ENCODE measurements at places on chromosomes 6 and 20. TPM values are rescaled to one million over a fixed set of nuclear protein-coding genes. Genes with fewer than 3 reads are reported as not detected.

The PROCR gene
- polyA plus RNA-seq: 9.0 TPM

- H3K36me3 ChIP-seq: no peaks in the 10 kb centered on the region
- no peak for DNase-seq
- no peaks in the 10 kb centered on the region for H3K27me3 ChIP-seq
- no peak overlapping the region for H3K4me3 ChIP-seq
- no peak overlapping the region for H3K27ac ChIP-seq
- no peaks in the 10 kb centered on the region for H3K4me1 ChIP-seq
Measured at GRCh38 chr6:112485120-112485826, 138.1 kb downstream of the RFPL4B start.

DNA sequence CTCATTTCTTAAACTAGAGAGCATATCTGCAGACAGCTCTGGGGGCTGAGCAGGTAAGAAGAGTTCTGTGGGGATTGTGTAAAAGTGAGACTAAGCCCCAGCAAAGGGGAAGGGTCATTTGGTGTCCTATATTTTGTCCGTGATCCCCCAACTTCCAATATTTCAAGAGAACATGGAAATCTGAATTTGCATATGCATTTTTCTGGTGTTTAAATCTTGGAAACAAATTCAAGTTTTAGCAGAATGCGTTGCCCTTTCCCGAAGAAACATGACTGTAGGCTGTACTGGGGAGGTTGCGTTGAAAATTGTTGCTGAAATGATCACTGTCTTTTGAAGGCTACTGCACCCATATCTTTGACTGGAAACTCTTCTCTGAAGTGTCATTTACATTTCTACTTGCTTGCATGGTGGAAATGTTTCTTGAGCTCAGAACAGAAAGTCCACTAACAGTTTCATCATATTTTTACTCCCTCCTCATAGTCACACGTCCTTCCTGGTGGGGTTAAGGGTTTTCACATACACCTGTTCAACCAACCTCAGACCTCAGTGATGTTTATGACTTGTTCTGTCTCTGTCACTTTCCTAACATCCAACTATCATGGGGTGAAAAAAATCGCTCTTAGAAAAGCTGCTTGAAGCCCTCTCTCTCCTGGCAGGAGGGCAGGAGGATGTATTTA, 140.3 kb downstream of the BCAS1 start:
- no peaks in the 10 kb centered on the region for H3K36me3 ChIP-seq
- DNase-seq: no peak
- H3K4me3 ChIP-seq: no peak overlapping the region
- peaks cover 12% of the 10 kb centered on the region for H3K4me1 ChIP-seq

DNA sequence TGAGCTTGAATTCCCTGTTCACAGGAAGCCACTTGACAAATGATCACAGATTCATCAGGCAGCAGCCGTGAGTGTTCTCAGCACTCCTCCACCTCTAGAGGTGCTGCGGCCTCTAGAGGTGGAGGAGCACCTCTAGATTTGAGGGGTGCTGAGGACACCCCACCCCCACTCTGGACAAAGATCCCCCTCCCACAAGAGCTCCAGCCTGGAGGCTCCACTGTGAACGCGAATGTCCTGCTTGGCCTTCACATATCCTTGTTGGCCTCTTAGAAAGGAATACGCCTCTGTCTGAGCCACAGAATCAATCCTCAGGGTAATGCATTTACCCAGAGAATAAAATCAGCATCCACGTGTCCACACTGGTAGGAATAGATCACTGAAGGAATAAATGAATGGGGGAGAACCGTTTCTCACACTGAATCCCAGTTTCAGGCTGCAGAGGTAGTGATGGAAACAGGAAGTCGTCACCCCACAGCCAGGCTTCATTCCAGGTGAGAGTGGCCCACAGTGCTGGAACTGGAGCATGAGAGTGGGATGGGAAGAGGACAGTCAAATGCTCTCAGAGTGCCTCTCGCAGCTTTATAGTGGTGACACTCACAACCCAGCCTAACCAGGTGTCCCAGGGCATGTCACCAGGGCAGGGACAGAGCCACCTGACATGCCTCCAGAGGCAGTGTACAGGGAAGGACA, 16.6 kb downstream of the NPEPL1 start:
- no peak overlapping the region for H3K27ac ChIP-seq
- no peaks in the 10 kb centered on the region for H3K4me1 ChIP-seq
- no peak overlapping the region for H3K4me3 ChIP-seq
- DNase-seq: no peak

DNA sequence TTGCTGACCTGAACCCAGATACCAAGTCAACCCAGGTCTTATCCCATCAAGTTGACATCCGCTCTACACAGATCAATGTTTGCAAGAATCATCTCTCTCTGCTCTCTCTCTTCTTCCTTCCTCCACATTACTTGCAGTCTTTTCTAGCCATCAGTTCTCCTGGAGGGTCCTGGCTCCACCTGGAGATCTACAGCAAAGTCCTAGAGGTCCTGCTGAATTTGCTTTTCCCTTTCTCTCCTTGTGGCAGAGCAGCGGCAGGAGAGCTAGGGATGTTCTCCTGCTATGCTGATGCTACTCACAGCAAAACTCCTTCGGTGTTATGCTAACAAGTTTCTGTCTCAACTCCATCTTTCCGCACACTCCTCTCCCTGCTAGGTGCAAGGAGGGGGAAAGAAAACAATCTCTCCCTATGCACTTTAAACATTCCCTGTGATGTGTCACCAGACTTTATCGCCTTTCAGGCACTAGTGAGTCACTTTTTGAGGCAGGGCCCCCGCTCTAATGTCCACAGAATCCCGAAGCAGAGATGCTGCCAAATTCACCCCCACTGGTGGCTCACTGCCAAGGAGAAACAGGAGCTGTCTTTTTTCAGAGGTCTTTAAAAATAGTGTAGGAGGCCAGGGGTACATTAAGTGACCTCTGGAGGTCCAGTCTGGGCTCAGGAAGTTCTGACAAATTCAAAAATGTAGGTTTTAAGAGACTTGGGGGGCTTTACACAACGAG, 62.6 kb downstream of the FAM50B start:
- no peaks in the 10 kb centered on the region for H3K27me3 ChIP-seq
- H3K36me3 ChIP-seq: no peaks in the 10 kb centered on the region
- peaks cover 47% of the 10 kb centered on the region for H3K4me1 ChIP-seq

DNA sequence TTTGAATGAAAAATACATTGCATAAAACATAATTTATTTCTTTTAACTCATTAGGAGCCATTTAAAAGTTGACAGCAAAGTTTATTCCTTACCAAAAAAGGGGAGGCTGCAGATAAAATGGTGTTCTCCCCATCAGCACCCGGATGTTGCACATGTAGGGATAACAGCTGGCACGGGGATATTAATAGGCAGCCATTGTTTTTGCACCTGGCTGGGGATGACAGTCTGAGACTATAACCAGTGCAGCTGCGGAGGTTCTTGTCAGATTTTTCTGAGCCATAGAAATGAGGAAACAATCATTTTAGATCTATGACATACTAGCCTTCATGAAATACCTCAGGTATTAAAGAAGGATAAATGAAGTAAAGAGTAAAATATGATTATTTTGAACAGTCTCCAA, 20.1 kb upstream of the HECA start:
- no peak overlapping the region for H3K27ac ChIP-seq
- no peaks in the 10 kb centered on the region for H3K4me1 ChIP-seq
- H3K4me3 ChIP-seq: no peak overlapping the region
- H3K36me3 ChIP-seq: no peaks in the 10 kb centered on the region
- DNase-seq: no peak
- H3K27me3 ChIP-seq: no peaks in the 10 kb centered on the region
